ENCODE measurements at places on chromosomes 3 and 15.

GRCh38 chr3:133547432-133548041 lies 25.9 kb upstream of the CDV3 start:
- DNase-seq, result peak; percentile 65

- peak; percentile 64 for DNase-seq
These were observed 176.4 kb upstream of the UBE2E1 start for GRCh38 chr3:23629181-23629894.

DNA sequence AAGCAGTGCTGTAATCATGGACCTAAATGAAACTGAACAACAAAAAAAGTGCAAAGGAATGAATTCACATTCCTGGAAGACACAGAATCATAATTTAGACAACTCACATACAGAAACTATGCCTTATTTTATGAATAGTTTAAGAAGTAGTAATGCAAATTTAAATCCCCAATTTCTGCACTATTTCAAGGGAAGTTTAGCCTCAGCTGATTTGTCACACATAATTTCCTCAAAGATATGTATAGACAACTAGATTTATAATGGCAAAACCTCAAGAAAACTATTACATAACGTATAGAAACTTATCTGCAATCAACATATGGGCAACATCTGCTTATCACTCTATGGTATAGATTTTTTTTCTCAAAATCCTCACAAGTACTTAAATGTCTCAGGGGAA lies 7.8 kb upstream of the PTX3 start:
- no peak for DNase-seq

DNA sequence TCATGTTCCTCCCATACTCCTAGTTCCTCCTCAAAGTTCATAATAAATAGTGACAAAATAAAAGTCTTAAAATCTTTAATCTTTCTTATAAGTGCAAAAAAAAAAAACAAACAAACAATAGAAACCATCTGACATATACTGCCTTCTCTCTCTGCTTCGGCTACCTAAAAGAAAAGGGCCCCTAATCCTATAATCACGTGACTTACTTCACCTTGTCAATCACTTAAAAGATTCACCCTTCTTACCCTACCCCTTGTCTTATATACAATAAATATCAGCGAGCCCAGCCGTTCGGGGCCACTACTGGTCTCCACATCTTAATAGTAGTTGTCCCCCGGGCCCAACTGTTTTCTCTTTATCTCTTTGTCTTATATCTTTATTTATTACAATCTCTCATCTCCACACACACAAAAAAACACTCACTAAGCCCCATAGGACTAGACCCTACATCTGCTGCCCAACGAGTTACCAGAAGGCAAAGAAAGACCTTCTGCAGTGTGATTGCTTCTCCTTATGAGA lies 28.8 kb downstream of the MKRN3 start:
- no peak for DNase-seq

- no peak for DNase-seq
These were observed 762.7 kb downstream of the ROBO1 start for GRCh38 chr3:79005084-79005483.

DNA sequence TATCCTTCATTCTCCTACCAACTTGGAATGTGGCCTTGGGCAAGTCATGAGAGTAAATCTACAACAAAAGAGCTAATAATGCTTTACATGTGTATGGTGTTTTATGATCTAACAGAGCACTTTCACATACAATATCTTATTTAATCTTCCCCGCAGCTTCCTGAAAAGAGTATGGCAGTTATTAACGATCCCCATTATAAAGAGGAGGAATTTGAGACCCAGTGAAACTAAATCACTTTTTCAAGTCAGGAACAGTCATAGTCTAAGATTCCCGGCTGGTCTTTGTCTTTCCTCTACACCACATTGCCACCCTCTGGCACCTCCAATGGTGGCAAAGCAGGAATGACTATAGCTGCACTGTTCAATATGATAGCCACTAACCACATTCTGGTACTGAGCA lies 69.7 kb upstream of the CMSS1 start:
- peak; percentile 54 for DNase-seq

DNA sequence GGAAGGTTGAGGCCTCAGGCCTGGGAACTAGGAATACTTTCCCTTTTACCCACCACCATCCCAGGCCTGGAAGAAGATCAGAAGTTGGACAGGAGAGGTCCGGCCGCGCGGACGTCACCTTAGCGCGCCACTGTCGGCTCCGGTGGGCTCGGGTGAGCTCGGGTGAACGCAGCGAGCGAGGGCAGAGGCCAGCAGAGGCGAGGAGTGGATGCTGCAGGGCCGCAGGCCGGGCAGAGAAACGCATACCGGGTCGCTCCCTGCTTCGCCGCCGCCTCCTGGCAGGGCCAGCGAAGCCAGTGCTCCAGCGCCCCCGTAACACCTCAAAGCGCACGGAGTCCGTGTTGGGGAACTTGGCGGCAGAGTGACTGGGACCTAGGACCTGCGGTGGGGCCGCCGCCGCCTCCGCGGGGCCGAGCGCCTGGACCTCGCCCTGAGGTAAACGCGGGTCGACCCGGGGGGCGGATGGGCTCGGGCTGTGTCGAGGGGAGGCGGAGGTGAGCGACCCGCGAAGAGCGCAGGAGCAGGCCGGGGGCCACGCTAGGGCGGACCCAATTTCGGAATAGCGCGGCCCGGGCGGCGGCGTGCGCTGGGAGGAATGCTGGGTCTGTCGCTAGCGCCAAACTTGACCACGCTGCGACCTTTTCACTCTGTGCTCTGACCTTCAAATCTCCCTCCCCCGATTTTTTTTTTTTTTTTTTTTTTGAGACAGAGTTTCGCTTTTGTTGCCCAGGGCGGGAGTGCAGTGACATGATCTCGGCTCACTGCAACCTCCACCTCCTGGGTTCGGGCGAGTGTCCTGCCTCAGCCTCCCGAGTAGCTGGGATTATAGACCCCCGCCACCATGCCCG lies 1.6 kb downstream of the CYP11A1 start:
- no peak for DNase-seq

DNA sequence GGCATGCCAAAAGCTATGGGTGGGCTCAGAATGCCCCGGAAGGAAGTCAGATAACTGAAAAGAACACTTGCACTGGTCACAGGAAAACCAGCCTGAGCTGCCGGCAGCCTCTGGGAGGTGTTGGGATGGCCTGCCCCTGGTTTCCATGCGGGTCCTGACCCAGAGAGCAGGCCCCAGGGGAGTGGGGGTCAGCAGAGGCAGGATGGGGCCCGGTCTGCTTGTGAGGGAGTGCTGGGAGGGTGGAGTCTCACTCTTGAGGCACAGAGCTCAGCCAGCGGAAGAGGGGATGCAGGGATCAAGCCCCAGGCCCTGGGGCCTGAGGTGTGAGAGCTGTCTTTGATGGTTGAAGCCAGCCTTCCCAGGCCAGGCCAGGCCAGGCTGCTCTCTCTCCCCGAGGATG lies 2.4 kb upstream of the RPUSD3 start:
- no peak for DNase-seq

GRCh38 chr15:69468241-69469121 lies 15.9 kb downstream of the RPLP1 start:
- no peak for DNase-seq

- no peak for DNase-seq
These were observed 1048.1 kb downstream of the MCTP2 start for GRCh38 chr15:95279277-95280019.

- DNase-seq, result peak; percentile 30
These were observed 70.5 kb upstream of the KLHL25 start for GRCh38 chr15:85865070-85865684.

DNA sequence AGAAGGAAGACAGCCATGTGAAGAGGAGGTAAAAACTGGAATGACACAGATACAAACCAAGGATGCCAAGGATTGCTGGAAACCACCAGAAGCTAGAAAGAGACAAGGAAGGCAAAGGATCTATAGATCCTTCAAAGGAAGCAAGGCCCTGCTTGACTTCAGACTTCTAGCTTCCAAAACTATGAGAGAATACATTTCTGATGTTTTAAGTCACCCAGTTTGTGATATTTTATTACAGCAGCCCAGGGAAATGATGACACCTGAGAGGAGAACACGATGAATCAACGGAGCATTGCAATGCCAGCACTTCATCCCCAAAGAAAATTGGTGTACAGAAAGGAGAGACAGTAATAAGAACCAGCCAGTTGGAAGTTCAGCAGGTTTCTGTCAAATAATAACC lies 116.3 kb downstream of the MAGI1 start:
- peak; percentile 22 for DNase-seq

DNA sequence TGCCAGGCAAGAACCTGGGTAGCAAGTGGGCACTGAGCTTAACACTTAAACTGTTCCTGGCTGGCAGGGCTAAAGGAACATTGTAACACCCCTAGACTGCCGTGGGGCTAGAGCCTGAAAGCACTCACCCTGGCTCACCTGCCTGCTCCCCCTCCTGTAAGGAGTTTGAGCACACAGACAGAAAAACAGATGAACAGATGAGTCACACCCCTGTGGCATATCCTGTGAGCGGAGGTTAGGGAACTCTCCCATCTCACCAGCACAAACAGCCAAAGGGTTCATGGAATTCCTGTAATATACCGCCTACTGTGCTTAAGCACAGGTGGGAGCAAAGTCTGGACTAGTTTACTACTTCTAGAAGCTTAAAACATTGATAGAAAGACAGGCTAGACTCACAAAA lies 300.1 kb downstream of the ROBO1 start:
- no peak for DNase-seq

DNA sequence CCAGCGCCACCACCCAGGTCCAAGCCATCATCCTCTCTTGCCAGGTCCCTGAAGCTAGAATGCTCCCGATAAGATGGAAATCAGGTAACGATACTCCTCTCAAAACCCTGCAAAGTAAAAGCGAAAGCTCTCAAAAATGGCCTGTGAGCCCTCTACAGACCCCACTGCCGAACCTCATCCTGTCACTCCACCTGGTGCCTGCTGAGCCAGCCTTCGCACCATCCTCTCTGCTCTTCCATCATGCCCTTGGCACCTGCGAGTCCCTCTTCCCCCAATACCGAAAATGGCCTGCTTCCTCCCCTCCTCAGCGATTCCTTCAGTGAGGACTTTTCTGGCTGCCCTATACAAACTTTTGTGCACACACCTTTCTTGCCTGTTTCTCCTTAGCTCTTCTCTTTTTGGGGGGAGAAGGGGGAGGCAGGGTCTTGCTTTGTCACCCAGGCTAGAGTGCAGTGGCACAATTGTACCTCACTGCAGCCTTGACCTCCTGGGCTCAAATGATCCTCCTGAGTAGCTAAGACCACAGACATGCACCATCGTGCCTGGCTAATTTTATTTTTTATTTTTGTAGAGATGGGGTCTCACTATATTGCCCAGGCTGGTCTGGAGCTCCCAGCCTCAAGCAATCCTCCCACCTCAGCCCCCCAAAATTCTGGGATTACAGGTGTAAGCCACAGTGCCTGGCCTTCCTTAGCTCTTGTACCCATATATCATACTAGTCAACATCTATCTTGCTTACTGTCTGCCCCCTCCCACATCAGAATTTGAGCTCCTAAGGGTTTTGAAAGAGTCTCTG lies 3.0 kb downstream of the IDH2 start:
- no peak for DNase-seq

- no peak for DNase-seq
These were observed 327.8 kb upstream of the ATP11B start for GRCh38 chr3:182465301-182466185.
